ENCODE measurements at places on chromosomes 12 and 14.
A peak's percentile ranks its signal among the peaks of the same experiment; 100 is the strongest.

DNA sequence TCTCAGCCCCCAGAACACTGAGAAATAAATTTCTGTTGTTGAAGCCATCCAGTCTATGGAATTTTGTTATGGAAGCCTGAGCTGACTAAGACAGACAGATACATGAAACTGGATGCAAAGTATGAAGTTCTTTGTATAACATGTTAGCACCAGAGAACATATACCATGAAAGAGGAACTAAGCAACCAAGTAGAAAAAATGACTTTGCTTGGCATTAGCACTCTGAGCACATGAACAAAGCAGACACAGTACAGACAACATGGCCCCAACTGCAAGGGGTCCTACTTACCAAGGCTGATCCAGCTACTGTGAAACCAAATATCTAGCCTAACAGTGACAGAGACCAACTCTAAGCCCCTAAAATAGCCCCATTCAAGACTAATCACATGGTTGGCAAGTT is 13.8 kb downstream of the EXOC5 start:
- no peak for DNase-seq

GRCh38 chr14:71753126-71753830 is 179.0 kb upstream of the RGS6 start:
- peak; percentile 44 for DNase-seq

- DNase-seq, result no peak
These were observed 41.7 kb upstream of the DLK1 start for GRCh38 chr14:100684961-100685360.

DNA sequence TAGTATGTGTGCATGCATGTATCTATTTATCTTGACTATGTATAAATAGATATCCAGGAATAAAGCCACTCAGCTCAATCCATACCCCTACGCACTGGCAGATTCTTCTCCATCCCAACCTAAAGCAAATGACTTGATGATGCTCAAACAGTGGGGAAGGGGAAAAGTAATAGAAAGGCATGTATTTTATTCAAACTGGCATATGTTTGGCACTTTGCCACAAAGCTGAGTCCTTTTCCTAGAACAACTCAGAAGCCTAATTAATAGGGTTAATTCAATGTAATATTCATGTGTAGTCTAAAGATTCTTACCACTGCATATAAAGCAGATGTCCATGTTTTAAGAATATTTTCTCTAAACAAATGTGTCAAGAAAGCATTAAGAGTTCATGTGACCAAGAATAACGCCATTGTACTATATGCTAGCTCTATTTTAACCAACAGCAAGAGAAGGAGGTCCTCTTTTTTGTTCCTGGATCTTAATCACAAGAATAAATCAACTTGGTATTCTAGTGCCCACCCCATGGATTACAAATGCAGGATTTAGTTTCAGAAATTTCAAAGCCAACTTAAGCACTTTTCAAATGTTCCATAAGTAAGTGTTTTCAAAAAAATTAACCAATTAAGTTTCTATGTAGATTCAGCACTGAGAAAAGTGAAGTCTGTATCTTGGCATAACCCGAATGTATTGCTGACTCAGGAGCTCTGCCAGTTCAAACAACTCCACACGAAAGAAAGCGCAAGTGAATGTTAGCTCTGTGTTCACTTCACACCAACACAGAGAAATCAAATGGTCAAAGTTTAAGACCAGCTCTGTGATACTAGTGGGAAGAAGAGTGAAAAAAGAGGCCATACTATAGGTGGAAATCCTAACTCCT is 233.6 kb downstream of the MED13L start:
- DNase-seq, result no peak

All from activated naive CD4-positive, alpha-beta T cell (primary cell).